ENCODE measurements at places on chromosomes 4 and X.

GRCh38 chr4:21790438-21791029 lies 158.0 kb downstream of the KCNIP4 start:
- peak; percentile 45 for DNase-seq

GRCh38 chrX:116276261-116276660 lies 105.7 kb downstream of the AGTR2 start:
- no peak for DNase-seq

GRCh38 chrX:24153178-24153795 lies 3.8 kb downstream of the ZFX start:
- no peak for DNase-seq

- DNase-seq, result no peak
These were observed 49.2 kb downstream of the PRPS1 start for GRCh38 chrX:107677501-107677901.

- no peak for DNase-seq
These were observed 929.3 kb downstream of the PCDH19 start for GRCh38 chrX:99480728-99481127.

DNA sequence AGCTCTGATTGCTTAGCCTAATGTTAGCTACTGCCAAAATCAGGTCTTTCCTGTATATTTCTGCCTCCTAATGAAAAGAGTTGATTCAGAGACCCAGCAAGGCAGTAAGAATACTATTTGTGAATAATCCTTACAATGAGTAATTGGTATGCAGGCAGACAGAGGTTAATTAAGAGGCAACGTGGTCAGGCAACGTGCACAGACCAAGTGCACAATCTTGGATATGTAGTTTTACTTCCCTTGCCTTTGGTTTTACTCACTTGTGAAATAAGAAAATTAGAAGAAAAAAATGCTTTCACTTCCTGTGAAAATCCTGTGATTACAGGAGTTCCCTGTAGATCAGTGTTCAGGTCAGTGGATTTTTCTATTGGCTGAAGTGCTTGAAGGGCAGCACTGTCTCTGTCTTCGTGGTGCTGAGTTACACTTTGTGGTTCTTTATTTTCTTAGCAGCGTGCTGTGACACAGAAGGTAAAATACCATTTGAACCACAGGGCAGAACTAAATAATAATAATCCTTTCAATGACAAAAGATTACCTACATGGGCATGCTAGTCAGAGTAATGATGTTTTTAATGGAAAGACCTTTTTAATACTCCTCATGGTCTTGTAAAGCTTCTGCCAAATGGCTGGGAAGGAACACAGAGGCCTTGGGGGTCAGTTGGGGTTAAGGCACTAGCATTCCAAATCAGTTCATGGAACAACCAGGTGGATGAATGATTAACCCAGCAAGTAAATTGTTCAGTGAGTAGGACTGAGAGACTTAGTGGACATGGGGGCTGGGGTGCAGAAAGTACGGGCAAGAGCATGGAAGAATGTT lies 430.9 kb downstream of the MAPK10 start:
- DNase-seq, result no peak

DNA sequence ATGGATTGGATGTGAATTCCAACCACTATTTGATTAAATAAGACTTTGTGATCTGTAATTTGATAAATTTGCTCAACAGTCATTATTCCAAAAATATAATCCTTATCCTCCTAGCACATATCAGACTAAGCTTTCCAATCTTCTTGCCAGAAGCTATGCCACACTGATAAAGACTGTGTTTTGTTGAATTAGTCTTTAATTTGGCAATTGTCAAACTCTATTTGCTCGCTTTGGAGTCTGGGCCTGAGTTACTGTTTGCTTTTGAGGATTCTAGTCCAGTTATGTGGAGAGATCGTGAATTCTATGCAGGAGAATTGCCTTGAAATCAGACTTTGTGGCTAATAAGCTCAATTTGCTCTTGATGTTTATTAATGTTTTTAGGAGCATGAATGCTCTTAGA lies 10.9 kb upstream of the RNF150 start:
- DNase-seq, result no peak

All from astrocyte of the cerebellum (primary cell).